HCEC 1CT (cell line): ENCODE measurements at places on chromosomes 3 and 15.

DNA sequence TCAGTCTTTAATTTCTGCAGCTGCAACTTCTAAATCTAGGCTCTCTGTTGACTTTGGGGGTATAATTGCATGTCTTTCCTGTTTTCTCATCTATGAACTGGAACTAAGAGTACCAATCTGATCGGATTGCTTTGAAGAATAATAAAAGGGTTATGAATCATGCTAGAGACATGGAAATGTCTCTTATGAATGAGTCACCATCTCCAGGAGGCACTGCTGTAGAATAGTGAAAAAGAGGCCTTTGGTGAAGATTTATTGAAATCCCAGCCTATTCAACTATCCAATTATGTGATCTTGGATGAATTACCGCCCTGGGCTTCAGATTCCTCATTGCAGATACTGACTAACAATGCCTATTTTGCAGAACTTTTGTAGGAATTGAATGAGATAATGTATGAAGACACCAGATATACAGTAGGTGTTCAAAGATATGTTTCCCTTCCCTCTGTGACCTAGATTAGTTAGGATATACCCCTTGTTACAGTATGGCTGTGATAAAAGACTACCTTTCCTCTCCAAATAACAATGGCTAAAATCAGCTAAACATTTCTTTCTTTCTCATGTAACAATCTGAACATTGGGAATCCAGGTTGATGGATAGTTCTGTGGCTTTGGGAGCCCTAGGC is 11.5 kb upstream of the CMTM8 start:
- DNase-seq: peak; percentile 78

DNA sequence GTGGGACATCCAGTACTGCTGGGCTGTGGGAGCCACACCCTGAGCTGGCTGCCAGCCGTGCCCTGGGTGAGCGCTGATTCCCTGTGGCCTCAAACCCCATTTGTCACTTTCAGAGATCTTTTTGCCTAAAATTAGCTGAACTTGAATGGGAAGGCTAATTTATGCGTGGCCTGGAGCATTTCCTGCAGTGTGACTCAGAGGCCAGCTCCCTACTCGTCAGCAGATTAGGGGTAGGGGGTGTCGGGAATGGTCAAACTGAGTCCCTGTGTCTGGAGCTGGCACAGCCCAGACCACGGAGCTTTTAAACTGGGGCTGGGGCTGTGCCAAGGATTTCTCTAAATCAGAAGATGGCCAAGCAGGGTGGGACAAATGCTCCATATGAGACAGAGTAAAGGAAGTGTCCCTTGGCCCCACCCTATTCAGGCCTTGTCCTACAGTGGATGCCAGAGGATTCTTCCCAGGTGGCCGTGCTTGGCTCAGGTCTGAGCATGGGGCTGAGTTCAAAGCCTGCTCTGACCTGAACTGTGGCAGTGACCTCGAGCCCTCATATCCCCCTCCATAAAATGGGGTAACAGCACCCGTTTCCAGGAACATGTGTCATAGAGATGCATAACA is 59.7 kb downstream of the ATP2B2 start:
- DNase-seq: peak; percentile 30

- DNase-seq: no peak
These were observed 48.1 kb downstream of the LIPC start for GRCh38 chr15:58479941-58480340.

- no peak for DNase-seq
These were observed 138.0 kb upstream of the RAD18 start for GRCh38 chr3:9101286-9101685.

GRCh38 chr15:49055630-49056029 is 9.4 kb upstream of the SECISBP2L start:
- no peak for DNase-seq

- no peak for DNase-seq
These were observed 2.9 kb downstream of the SOX14 start for GRCh38 chr3:137766876-137767537.

- no peak for DNase-seq
These were observed 230.3 kb downstream of the CNTN3 start for GRCh38 chr3:74384159-74384558.

- DNase-seq: no peak
These were observed 139.3 kb downstream of the SOX2 start for GRCh38 chr3:181851063-181851462.

DNA sequence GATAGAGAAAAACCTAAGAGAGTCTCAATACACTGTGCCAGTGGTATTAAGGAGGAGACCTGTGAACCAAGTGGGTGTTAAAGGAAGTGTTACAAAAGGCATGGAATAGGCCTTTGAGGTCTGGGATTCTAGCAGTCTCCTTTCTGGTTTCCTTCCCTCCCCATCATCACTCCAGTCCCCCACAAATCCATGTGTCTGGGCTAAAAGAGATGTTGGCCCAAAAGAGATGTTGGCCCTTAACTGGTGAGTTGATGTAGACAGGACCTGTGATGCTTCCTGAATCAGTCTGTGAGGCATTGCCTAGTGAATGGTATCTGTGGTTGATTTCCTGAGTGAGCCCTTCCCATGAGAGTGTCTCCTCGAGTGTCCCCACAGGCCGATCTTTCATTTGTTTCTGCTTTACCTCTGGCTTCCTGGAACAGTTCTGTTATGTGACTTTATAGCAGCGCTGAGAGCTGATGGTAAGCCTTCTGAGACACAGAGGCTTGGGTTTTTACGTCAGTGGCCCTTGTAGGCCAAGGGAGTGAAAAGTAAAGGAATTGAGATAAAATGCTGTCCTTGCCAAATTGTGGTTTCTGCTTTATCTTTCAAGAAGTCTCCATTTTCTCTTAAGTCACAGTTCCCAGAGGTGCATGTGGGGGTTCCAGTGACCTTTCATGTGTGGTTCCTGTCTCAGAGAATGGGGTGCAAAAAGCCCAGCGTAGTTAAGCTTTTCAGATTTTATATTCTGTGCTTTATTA is 87.8 kb downstream of the KLHL25 start:
- no peak for DNase-seq

GRCh38 chr15:71515375-71516186 is 294.8 kb upstream of the NR2E3 start:
- no peak for DNase-seq

- peak; percentile 6 for DNase-seq
These were observed 4.0 kb upstream of the DZIP1L start for GRCh38 chr3:138119423-138119766.

DNA sequence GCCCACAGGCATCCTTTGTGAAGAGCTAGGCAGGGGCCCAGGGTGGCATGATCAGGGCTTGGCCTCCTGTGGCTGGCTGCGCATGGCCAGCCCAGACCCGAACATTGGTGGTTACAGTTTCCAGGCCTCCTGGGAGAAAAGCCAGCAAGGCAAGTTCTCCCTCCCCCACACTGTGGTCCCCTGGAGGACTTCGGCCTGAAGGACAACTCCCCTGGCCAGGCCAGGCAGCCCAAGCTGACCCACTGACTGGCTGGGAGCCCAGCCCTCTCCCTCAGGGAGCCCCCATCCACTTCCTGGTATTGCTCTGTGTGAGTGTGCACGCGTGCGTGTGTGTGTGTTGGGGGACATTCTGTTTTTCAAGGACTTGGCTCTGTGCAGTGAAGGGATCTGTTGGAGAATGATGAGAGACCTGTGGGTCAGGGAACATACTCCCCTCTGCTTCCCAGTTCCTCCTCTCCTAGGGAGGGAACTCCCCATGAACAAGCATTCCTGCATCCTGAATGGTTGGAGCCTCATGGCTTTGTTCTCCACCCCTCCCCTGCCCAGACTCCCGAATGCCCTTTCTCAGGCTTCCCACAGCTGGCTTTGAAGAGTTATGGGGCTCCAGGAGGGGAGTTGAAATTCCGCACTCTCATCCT is 29.5 kb downstream of the CORO2B start:
- DNase-seq: no peak

- no peak for DNase-seq
These were observed 320.6 kb downstream of the ARRDC4 start for GRCh38 chr15:98281130-98281529.

DNA sequence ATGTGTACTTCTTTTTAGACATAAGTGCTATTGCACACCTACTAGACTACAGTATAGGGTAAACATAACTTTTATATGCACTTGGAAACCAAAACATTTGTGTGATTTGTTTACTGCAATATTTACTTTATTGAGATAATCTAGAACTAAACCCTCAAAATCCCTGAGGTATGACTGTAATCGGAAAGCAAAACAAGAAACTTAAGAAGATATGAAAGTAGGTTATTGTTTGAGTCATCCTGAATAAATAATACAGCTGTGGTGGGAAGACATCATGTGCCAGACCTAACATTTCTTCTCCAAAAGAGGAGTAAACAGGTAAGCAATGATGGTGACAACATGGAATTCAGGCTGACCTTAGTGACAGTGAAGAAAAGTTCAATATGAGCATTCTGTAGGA is 765.5 kb downstream of the OTOL1 start:
- peak; percentile 15 for DNase-seq

GRCh38 chr15:94131875-94132274 is 99.5 kb upstream of the MCTP2 start:
- DNase-seq: no peak

DNA sequence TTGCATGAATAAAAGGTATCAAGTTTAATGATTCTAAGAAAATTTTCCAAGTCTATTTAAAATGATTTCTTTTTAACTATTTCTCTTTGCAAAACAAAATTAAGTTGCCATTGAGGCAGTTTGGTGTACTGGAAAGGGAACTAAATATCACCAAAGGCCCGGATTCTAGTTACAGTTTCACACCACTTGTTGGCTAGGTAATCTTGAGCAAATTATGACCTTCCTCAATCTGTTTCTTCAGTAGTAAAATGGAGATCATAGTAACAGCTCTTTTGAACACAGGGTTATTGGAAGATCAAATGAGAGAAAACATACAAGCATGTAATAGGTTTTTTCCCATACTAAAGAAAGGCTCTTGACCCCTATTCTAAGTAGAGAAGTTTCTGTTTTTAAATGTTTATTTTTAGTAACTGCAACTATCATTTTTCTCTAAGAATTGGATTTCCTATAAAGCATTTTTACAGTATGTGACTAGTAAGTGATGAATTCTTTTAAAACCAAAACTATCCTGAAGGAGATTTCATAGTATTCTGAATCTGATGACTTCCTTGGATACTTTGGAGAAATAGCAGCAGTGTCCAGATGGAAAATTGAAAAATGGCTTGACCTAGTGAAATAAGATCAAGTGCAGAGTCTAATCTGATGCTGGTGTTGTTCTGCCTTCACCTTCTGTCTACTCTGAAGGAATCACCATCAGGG is 15.7 kb downstream of the SCAANT1 start:
- DNase-seq: no peak

DNA sequence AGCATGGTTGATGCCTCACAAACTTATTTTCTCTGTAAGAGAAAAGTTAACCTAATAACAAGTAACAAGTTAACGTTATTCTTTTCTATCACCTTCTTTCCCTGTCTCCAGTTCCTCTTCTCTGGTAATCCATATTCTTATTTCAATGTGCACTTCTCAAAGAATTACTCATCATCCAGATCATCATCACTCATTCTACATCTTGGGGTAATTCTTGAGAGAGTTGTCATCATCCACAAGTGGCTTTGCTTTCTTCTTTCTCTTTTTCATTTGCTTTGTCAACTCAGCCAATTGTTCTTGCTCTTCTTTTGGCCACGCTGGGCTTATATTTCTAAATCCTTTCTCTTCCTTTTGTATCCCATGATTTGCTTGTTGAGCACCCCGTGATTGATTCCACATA is 20.8 kb upstream of the RNF111 start:
- DNase-seq: peak; percentile 70

GRCh38 chr3:128217702-128218547 is 64.6 kb downstream of the EEFSEC start:
- no peak for DNase-seq

DNA sequence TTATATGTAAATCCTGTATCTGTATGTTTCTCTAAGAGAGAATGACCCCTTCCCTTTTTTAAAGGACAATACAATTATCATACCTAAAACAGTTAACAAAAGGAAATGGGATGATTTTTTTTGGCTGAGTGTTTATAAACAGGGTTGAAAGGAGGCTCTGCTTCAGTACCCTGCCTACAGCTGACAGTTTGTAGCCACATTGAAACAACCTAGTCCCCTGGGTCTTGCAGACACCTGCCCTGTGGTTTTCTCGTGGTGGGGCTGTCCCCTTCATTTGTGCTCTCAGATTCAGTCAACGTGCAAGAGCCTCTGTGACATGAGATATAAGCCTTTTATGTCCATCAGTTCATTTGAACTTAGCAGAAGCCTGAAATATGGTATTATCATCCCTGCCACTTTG is 2.3 kb upstream of the HMCES start:
- DNase-seq: no peak

- DNase-seq: no peak
These were observed 14.6 kb upstream of the FAM107A start for GRCh38 chr3:58591517-58592510.

GRCh38 chr3:56999547-56999946 is 60.9 kb upstream of the SPATA12 start:
- no peak for DNase-seq

DNA sequence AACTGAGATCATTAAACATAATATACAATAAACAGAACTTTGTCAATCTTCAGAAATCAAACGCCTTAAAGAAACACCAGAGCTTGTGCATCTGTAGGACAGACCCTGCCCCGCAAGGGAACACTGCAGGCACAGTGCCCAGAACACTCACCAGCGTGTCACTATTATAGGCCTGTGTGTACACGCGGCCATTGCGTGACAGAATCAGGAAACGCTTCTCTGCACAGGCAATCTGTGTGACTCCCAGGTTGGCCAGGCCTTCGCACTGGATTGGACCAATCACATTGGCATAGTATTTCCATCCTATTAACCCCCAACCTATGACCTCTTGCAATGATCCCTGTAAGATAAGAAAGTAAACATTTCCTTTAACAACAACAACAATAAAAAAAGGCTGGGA is 52.9 kb downstream of the HERC2 start:
- DNase-seq: no peak

DNA sequence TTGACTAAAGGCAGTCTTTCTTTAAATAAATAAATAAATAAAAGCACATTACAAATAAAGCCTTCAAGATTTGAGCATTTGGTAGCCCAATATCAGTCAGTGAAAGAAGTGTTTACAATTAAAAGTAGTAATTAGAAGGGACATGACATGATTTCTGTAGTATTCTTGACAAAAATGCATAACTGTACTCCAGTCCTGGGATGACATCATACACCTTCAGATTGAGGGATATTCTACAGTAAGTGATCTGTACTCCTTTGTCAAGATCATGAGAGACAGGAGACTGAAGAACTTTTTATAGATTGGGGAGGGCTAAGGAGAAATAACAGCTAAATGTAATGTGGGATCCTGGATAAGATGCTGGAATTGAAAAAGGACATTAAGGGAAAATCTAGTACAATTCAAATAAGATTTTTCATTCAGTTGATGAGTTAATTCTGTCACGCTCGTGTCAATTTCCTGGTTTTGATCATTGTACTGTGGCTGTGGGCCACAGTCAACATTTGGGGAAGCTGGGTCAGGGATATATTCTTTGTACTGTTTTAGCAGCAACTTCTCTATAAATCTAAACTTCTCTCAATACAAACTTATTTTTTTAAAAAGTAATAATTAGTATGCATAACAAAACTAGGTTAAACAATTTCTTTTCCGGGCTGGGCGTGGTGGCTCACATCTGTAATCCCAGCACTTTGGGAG is 314.8 kb downstream of the PTPRG start:
- no peak for DNase-seq

- DNase-seq: no peak
These were observed 635.1 kb upstream of the ZNF385D start for GRCh38 chr3:22386107-22386506.
